Karpas-422 (cell line): ENCODE measurements at places on chromosomes 7 and 10. TPM values are rescaled to one million over a fixed set of nuclear protein-coding genes. Genes with fewer than 3 reads are reported as not detected.

DNA sequence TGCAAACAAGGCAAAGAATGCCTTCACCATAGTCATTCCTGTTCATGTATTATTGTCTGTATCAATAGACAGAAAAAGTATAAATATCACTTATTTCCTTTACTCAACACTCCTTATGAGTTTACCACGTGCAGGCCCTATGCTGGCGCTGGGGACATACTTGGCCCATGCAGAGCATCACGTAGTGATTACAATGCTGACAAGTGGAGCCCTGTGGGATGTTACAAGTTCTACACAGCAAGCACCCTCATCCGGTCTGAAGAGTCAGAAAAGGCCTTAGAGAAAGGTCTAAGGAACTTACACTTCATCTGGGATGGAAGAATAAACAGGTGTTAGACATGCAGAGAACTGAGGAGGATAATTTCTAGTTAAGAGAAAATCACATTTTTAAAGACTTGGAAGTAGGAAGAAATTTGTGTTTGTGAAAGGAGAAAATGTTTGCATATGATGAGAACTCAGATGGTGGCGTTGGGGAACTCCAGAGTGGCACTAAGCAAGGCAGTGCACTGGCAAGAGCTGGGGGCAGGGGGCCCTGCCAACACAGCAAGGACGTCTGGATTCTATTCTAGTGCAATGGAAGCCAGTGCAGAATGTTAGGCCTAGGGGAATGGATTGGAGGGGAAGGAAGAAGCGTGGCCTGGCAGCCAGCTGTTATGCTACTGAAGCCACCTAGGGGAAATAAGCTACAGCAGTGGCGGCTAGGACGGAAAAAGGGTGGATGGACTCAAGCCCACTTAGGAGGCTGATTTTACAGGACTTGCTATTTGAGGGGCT is 116.2 kb downstream of the ELMO1 start:
- no peak overlapping the region for H3K27ac ChIP-seq
- H3K4me1 ChIP-seq: peaks cover 18% of the 10 kb centered on the region
- no peak overlapping the region for H3K4me3 ChIP-seq
- H3K36me3 ChIP-seq: peaks cover 55% of the 10 kb centered on the region
- H3K27me3 ChIP-seq: no peaks in the 10 kb centered on the region

DNA sequence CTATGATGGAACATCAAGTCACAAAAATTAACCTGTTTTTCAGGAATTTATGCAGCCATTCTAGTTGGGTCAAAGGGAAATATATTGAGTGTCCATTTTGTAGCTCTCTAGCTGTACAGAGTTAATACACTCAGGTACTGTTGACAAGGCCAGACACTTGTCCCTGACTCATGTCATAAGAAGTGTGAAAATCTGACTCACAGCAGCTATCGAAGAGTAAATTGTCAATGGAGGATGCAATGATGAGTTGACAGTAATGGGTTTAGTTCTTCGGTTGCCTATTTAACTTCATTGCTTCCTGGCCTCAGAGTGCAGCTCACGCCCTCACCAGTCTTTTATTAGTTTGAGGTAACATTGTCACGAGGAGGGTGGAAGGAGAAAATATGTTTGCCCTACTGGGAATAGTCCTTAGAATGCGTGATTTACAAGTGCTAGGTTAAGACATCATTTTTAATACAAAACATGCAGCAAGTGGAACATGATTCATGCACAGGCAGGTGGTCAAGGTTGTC is 255.1 kb downstream of the XPNPEP1 start:
- H3K4me3 ChIP-seq: no peak overlapping the region
- DNase-seq: no peak
- H3K36me3 ChIP-seq: no peaks in the 10 kb centered on the region
- H3K27ac ChIP-seq: no peak overlapping the region

GRCh38 chr7:13911909-13912308 is 77.6 kb downstream of the ETV1 start:
- H3K4me3 ChIP-seq: no peak overlapping the region
- DNase-seq: no peak
- no peaks in the 10 kb centered on the region for H3K27me3 ChIP-seq
- no peaks in the 10 kb centered on the region for H3K4me1 ChIP-seq
- no peaks in the 10 kb centered on the region for H3K36me3 ChIP-seq

GRCh38 chr10:132803416-132804210 is 17.7 kb upstream of the NKX6-2 start:
- no peak overlapping the region for H3K27ac ChIP-seq
- no peak overlapping the region for H3K4me3 ChIP-seq
- H3K36me3 ChIP-seq: no peaks in the 10 kb centered on the region
- DNase-seq: no peak

DNA sequence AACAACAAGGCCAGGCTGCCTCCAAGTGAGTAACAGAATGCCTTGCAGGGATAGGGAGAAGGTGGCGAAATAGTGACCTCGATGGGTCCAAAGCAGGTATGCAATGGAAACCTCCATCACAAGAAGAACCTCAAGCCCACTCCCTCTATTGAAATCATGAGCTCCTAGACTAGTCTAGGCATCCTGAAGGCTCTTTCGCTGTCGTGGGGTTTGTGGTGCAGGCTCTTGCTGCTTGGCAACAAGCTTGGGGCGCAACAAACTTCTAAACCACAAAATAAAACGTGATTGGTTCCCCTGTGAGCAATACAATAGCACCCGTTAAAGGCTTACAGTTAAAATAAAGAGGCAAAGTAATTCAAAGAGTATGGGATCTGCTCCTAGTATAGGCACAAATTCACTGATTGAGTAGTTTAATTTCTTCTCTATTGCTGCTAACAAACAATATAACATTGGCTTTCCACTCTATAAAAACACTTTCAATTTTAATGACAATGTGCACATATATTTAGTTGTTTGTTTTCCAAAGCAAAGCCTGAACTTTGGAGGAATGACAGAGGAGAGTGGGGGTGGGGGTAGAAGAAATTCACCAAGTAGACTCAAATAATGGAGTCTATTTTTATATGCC is 64.1 kb downstream of the C10orf67 start:
- no peaks in the 10 kb centered on the region for H3K36me3 ChIP-seq
- H3K27ac ChIP-seq: no peak overlapping the region
- DNase-seq: no peak
- H3K4me3 ChIP-seq: no peak overlapping the region
- no peaks in the 10 kb centered on the region for H3K4me1 ChIP-seq
- H3K27me3 ChIP-seq: no peaks in the 10 kb centered on the region

DNA sequence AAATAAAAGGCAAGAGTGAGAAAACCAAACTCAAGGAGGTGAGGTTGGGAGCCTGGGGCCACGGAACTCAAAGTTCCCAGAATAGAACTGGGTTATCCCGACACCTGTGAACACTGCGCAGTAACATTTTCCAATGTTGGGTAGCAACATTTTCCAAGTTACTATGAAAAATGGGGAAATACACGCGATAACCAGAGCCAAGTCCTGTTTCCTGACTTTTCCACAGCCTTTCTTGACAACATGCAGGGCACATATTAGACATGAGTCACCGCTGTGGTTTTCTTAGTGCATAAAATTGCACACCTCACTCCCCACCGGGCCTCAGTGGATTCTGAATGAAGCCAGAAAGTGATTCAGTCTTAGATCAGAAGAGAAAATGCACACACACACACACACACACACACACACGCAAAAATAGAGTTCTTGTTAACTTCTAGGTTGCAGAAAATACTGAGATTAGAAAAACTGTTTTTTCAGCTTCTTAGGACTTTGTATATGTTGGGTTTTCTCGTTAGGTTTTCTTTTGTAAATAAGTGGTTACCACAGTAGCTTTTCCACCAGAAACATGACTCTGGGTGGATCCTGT is 70.0 kb downstream of the CAMK1D start:
- no peak overlapping the region for H3K4me3 ChIP-seq
- H3K36me3 ChIP-seq: no peaks in the 10 kb centered on the region
- no peaks in the 10 kb centered on the region for H3K4me1 ChIP-seq
- H3K27me3 ChIP-seq: no peaks in the 10 kb centered on the region

DNA sequence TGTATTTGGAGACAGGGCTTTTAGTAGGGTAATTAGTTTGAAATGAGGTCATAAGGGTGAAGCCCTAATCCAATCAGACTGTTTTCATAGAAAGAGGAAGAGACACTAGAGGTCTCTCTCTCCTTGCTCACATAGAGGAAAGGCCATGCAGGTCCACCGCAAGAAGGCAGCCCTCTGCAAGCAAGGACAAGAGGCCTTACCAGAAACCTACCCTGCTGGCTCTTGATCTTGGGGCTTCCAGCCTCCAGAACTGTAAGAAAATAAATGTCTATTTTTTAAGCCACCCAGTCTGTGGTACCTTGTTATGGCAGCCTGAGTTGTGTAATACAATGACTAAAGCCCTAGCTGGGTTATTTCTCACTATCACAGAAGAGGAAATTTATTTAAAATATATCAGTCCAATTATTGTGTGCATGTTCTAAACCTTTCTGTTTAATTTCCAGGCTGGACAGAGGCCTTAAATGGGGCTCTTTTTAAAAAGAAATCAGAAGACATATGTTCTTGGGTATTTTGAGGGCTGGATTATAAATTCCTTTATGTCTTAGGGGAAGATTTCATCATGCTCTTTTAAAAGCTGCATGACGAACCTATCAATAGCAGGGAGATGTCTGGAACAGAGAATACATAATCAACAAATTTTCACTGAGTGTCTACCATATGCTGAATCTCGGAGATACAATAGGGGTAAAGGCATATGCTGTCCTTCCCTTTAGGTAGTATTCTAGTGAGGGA is 12.9 kb upstream of the TMEM26 start:
- H3K4me1 ChIP-seq: no peaks in the 10 kb centered on the region
- no peak overlapping the region for H3K27ac ChIP-seq
- DNase-seq: peak; percentile 43
- H3K27me3 ChIP-seq: no peaks in the 10 kb centered on the region
- H3K4me3 ChIP-seq: no peak overlapping the region

DNA sequence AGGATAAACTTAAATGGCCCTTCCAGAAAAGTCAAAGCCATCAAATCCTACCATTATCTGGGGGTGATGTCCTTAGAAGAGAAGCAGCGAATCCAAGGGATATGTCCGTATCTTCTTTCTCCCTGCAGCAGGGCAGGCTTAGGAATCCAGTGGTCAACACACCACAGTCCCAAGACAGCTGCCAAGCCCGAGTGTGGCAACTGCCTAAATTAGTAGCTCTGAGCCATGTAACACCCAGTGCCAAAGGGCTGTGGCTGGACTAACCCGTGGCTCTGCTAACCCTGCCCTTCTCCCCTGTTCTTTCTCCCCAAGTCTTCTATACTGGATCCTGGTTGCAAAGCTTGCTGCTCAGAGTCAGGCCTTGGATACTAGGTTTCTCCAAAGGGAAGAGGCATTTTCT is 74.8 kb downstream of the CDK1 start:
- H3K27me3 ChIP-seq: no peaks in the 10 kb centered on the region; the same call in 1 of the 2 replicates
- DNase-seq: no peak

- H3K27ac ChIP-seq: no peak overlapping the region
- no peaks in the 10 kb centered on the region for H3K27me3 ChIP-seq
- H3K36me3 ChIP-seq: no peaks in the 10 kb centered on the region
- no peaks in the 10 kb centered on the region for H3K4me1 ChIP-seq
- no peak overlapping the region for H3K4me3 ChIP-seq
Observed at GRCh38 chr7:87510411-87510875, 35.0 kb upstream of the ABCB4 start.

GRCh38 chr10:4947635-4948596 is 15.3 kb upstream of the AKR1C1 start:
- no peaks in the 10 kb centered on the region for H3K36me3 ChIP-seq
- H3K4me1 ChIP-seq: no peaks in the 10 kb centered on the region
- no peaks in the 10 kb centered on the region for H3K27me3 ChIP-seq
- no peak overlapping the region for H3K4me3 ChIP-seq

GRCh38 chr10:114174695-114175188 is 739 bp upstream of the CCDC186 start:
- no peak overlapping the region for H3K27ac ChIP-seq
- peaks cover 12% of the 10 kb centered on the region for H3K36me3 ChIP-seq
- peak overlapping the region; percentile 95 for H3K4me3 ChIP-seq
- no peak for DNase-seq
- peaks cover 24% of the 10 kb centered on the region for H3K4me1 ChIP-seq

DNA sequence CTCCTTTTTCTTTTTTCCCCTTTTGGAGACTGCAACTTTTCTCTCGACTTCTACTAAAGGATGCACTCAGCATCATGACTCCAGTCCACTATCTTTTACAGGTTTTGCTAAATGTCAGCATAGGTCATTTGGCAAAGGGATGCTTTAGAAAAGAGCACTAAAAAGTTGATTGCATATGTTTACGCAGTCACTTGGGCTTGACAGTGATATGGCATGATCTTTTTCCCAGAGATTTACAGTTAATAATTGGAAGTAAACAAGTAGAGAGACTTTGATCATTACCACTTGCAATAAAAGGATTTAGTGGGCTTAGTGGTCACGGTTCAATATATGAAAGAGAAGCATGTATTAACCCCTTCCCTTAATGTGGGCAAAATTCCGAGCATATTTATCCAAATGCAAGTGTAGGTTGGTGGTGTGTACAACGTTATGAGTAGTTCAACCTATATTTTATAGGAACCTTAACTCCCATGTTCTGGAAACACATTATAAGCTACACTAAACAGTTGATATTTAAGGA is 1.8 kb downstream of the BMI1 start:
- peaks cover 44% of the 10 kb centered on the region for H3K4me1 ChIP-seq
- H3K27ac ChIP-seq: no peak overlapping the region
- peak overlapping the region; percentile 83 for H3K4me3 ChIP-seq
- DNase-seq: no peak
- H3K27me3 ChIP-seq: no peaks in the 10 kb centered on the region; the same call in 1 of the 2 replicates

GRCh38 chr10:90612276-90612675 is 245.6 kb downstream of the HTR7 start:
- H3K27me3 ChIP-seq: no peaks in the 10 kb centered on the region
- DNase-seq: no peak
- H3K4me1 ChIP-seq: no peaks in the 10 kb centered on the region
- no peaks in the 10 kb centered on the region for H3K36me3 ChIP-seq

GRCh38 chr10:28939281-28940157 is 262.2 kb downstream of the BAMBI start:
- H3K27ac ChIP-seq: no peak overlapping the region
- no peak overlapping the region for H3K4me3 ChIP-seq
- H3K27me3 ChIP-seq: no peaks in the 10 kb centered on the region
- DNase-seq: peak; percentile 44

GRCh38 chr10:59678884-59679301 is 30.8 kb downstream of the SLC16A9 start:
- H3K27me3 ChIP-seq: no peaks in the 10 kb centered on the region
- no peak overlapping the region for H3K27ac ChIP-seq
- no peak for DNase-seq

SPDYE9 gene
- total RNA-seq: not detected in 2 replicates

SYNPO2L gene
- total RNA-seq: not detected in 2 replicates

MYH16 gene
- total RNA-seq: not detected in 2 replicates

COL13A1 gene
- total RNA-seq: not detected in 2 replicates

LRMDA gene
- total RNA-seq: not detected in 2 replicates

CUL2 gene
- 14.1 and 15.9 TPM in 2 replicates for total RNA-seq

JCAD gene
- not detected in 2 replicates for total RNA-seq
